ENCODE measurements at places on chromosomes 2 and 18.

GRCh38 chr18:8455661-8456614 lies 153.3 kb upstream of the RAB12 start:
- no peak for DNase-seq

GRCh38 chr2:16645775-16646559 lies 19.7 kb downstream of the CYRIA start:
- DNase-seq = no peak

GRCh38 chr2:119306196-119306590 lies 60.4 kb downstream of the C2orf76 start:
- DNase-seq = no peak

DNA sequence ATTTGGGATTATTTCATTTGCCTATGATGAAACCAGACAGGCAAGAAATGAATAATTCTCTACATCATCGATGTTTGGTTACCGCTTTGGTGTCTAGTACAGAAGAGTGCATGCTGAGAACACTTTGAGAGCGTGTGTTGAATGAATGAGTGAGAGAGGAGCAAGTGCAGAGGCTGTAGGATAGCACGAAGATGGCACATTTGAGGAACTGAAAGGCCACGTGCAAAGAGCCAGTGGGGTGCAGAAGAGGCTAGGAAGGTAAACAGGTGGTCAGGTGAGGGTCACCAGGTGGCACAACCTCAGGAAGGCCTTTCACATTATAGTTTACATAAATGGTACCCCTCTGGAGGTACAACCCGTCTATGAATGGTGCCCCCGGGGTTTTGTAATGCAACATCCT lies 80.1 kb upstream of the SPHKAP start:
- DNase-seq = no peak

DNA sequence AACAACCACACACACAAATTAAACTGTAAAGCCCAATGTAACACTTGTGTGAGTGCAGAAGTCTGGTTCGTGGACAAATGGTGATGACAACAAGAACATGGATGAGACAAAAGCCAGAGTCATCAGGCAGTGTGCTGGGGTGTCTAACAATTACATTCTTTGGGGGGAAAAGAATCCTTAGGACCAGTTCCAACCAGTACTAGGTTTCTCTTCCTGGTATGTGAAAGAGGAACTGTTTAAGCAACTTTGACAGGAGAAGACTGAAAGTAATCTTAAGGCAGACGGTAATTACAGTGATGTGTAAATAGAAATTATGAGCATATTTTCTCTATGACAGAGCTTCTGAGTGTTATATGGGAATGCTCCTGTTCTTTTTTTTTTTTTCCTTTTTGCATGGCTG lies 133.4 kb downstream of the AFF3 start:
- no peak for DNase-seq

GRCh38 chr2:46601328-46601963 lies 122.1 kb downstream of the TMEM247 start:
- no peak for DNase-seq

DNA sequence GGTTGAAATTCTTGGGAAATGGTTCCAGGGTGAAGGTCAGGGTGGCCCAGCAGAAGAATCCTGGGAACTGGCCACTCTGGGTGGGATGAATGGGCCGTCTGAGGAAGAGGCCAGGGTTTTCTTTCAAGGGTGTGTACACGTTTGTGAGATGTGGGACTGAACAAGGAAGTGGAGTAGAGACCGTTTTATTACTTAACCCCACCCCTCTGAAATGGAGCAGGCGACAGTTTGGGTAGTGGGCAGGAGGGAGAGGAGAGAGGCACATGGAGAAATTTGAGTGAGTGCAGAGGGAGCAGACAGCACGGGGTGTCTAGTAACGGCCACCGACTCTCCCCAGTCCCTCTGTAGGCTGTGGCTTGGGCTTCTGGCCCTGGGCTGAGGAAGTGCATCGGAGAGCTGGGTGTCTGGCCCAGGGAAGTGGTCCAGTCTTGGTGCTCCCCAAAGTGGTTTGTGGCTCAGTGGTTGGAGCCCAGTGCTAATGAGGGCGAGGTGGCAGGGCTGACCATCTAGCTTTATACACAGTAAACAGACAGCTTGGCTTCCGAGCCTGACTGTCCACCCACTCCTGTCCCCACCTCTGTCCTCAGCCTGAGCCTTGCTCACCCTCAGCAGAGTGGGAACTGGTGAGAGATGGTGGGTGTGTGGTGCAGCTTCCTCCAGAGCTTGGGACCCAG lies 135.3 kb downstream of the DYSF start:
- DNase-seq = no peak

DNA sequence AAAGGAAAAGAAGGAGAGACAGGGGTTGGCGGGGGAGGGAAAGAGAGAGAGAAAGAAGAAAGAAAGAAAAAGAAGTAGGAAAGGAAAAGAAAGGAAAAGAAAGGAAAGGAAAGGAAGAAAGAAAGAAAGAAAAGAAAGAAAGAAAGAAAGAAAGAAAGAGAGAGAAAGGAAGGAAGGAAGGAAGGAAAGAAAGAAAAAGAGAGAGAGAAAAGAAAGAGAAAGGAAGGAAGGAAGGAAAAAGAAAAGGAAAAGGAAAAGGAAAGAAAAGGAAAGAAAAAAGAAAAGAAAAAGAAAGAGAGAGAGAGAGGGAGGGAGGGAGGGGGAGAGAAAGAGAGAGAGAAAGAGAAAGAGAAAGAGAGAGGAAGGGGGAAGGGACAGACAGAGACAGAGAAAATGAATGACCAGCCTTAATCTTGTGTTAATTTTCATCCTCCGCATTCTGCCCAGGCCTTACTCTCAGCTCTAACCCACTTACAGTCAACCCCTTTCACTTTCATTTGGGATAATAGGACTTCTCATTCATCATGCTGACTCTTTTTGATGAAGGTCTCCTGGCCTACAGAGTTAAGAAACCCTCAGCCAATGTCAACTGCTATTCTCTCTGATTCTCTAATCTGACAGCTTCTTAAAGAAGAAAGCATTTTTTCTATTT lies 207.3 kb downstream of the SUCLG1 start:
- DNase-seq = no peak

GRCh38 chr2:38499548-38500282 lies 103.0 kb downstream of the HNRNPLL start:
- no peak for DNase-seq

DNA sequence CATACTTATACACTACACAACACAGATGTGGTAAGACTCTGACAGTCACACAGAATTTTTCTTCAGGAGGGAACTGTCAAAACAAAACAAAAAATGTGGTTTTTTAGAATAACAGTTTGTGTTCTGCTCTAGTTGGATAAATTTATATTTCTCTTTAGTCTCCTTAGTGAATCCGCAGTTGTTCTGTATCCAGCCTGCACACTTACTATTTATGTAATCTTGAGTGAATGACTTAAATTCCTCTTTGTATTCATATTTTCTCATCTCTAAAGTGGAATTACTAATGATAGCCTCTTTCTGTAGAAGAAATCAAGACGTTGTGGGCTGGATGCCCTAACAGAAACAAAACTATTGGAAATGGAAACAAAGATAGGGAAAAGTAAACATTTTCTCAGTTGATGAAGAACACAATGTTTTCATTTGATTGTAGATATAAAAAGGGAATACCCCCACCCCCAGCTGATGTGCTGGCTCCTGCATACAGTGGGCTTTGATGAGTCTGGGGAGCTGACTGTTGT lies 375.2 kb downstream of the TRIB2 start:
- DNase-seq = no peak

GRCh38 chr2:38720613-38721241 lies 30.4 kb downstream of the SRSF7 start:
- DNase-seq = no peak

GRCh38 chr2:177796654-177797415 lies 275.7 kb downstream of the PDE11A start:
- DNase-seq = no peak

DNA sequence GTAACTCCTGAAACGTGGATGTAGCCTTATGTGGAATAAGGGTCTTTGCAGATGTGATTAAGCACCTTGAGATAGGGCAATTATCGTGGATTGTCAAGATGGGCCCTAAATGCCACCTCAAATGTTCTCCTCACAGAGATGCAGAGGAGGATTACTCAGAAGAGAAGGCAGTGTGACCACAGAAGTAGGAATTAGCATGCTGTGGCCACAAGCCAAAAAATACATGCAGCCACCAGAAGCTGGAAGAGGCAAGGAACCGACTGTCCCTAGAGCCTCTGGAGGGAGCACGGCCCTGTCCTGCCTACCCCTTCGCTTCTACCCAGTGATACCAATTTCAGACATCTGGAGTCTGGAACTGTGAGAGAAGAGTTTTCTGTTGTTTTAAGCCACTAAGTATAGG lies 47.3 kb upstream of the MGAT5 start:
- no peak for DNase-seq

GRCh38 chr2:144310889-144311608 lies 208.9 kb downstream of the ZEB2 start:
- DNase-seq = no peak

DNA sequence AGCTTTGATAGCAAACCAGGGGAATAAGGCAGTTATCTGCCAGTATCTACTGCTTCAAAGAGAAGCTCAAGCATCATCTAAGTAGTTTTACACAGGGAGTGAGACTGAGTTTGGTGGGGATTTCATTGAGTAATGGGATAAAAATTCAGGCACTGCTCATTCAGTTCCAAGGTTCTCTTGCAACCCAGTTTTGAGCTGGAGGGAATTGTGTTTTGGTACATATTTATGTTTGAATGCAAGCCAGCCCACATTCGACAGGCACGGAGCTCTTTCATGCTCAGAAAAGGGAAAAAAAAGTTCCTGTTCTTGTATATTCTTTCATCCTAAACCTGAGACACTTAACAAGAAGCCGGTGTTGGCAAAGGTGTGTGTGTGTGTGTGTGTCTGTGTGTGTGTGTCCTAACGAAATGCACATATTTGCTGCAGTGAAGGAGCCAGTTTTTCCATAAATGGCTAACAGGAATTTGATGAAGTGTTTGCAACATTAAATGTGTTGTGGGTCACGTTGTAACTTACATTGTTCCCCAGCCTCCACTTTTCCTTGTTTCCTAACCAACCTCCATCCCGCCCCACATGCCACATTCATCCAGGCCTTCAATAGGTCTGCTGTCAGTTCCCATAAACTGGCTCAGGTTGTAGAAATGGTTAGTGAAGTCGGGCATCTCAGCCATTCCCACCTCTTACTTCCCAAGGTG lies 311.1 kb downstream of the TXNL1 start:
- no peak for DNase-seq

DNA sequence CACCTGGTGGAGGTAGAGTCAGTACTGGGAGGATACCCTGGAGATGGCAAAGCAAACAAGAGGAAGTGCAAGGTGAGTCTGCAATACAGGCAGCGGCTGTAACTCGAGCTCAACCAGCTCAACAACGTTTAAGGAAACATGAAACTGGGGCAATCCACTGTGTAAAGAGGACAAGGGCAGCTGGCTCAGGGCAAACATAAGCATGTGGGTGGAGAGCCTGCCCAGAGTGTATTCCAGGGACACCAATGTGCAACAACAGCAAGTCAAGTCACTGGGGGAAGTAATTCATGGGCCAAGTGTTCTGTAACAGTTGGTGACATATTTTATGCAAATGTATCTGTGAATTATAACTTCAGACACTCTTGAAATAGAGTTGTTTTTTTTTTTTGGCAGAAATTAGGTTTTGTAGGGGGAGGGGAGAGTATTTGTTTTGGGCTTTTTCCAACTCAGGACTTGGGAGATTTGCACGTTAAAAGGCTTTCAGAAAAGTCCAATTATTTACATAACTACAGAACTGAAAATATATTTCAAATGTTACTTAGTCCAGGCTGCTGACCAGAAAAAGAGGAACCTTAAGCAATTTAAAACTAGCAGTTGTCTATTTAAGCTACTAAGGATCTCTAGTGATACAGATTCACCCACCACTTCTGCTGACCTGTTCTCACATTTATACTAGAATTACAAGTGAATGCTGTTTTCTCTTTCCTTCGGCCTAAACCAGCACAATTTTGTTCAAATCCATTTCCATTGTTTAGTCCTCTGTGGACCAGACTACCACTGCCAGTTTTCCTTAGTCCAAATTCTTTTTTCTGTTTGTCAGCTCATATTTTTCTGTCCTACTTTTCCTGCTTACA lies 18.6 kb downstream of the NRXN1 start:
- DNase-seq = no peak

DNA sequence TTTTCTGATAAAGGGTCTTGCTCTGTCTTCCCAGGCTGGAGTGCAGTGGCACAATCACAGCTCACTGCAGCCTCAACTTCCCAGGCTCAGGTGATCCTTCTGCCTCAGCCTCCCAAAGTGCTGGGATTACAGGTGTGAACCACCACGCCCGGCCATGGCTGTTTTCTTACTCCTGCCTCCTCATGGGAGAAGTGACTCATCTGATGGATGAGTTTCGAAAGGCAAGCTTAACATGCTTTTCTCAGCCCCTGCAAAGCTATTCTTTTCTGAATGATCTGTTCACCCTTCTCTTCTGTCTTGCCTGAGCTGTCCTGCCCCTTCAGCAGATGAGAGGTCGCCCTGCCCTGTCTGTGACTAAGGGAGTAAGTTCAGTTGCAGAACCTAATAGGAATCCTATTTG lies 929 bp upstream of the CREG2 start:
- no peak for DNase-seq

DNA sequence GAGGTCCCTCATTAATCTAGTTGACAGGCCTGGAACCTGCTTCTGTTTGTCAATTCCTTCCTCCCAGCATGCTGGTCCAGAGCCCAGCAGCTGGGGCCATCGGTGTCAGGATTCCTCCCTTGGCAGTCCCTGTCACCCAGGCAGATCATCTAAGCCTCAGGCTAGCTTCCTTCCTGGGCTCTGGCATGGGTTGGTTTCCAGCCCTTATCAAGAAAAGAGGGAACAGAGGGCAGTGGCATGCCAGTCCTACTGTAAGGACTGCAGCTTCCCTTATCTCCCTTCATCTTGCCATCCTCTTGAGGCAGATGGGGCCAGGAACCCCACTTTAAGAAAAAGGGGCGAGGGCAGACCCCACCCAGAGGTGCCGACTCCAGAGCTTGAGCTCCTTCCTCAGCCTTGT lies 10.9 kb upstream of the KCNK3 start:
- no peak for DNase-seq

DNA sequence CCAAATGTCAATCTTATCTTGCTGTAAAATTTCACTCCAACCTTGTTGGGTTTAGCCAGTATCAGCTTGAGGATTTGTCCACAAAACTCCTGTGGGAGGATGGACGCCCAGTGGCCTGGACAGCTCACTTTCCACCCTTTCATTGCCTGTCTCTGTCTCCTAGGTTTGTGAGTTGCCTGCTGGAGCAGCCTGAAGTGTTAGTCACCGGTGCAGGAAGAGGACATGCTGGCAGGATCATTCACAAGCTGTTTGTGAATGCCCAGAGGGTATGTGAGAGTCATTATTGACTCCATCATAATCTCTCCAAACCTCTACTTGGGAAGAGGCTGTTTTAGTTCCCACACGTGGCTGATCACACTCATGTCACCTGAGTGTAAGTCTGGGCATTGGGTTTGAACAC lies 112.3 kb downstream of the RAB3GAP1 start:
- no peak for DNase-seq

- no peak for DNase-seq
Observed at GRCh38 chr2:113202305-113203216, 28.8 kb downstream of the PSD4 start.

DNA sequence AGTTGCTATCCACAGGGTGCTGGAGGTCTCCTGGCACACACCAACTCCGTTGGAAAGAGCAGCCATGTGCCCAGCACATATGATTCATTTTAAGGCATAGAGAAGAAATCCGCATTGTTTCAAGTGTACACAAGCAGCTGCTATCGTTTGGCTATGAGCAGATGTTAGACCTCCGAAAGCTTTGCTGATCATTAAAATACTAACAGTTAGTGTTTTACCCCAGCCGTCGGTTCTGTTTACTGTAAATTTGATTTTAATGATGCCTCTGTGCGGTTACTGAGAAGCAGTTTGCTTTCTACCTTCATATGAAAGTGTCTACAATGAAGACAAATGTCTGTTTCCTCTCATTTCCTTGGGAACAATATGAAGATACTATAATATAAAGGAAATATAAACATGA lies 154.9 kb downstream of the PTGR3 start:
- no peak for DNase-seq

- no peak for DNase-seq
Observed at GRCh38 chr2:232345251-232345650, 33.3 kb upstream of the ALPP start.
